Kidney glomerular epithelial cell (primary cell): ENCODE measurements at places on chromosomes 11 and 22.

DNA sequence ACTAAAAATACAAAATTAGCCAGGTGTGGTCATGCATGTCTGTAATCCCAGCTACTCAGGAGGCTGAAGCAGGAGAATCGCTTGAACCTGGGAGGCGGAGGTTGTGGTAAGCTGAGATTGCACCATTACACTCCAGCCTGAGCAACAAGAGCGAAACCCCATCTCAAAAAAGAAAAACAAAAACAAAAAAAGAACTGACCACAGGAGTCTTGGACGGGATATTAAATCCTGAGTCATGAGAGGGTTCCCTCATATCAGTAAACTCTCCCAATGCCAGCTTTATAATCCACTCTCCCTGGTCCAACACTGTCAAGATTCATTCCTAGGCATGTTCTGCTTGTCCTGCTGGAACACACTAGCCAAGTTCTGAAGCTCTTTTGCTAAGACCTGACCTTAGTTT lies 61.5 kb upstream of the EP300 start:
- no peak for DNase-seq

DNA sequence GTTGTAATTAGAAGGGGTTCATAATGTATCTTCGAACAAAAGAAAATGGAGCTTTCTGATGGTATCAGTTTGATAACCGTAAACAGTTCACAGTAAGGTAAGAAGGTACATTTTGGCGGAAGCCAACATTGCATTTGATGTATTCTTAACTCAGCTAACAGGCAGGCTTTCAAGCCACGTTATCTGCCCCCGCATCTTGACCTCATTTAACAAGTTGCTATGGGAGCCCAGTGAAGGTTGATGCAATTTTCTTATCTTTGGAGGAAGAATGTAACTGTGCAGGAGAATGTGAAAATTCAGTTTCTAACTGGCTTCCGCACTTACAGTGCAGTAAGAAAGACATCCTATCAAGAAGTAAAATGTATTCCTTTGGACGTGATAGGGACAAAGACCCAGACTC lies 110.6 kb downstream of the ETS1 start:
- no peak for DNase-seq

DNA sequence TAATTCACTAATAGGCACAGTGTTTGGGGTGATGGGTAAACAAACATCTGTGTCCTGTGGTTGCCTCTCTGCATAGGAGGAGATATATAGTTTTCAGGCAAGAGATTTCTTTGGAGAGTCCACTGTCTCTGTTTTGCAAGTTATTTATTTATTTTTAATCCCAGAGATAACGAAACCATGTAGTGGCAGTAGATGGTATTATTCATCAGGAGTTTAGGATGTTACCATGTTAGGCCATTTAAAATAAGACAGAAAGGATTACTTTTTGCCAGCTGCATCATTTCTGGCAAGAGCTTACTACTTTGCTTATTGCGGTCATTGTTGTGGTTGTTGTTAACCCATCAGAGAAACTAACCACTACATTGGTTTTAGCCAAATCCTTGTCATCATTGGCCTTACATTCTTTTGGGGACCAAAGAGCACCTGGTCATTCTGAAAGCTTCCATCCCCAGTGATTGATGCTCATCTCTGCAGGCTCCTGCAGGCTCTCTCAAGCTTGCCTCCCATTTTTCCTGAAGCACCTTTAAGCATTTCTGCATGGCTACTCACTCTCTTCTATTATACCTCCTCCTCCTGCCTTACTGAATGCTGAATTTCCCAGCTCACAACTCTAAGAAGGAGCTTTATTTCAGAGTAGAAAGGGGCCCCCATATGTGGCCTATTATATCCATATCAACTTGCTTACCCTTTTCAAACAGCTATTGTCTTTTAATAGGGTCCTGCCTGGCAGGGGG lies 84.4 kb downstream of the CSTPP1 start:
- no peak for DNase-seq

DNA sequence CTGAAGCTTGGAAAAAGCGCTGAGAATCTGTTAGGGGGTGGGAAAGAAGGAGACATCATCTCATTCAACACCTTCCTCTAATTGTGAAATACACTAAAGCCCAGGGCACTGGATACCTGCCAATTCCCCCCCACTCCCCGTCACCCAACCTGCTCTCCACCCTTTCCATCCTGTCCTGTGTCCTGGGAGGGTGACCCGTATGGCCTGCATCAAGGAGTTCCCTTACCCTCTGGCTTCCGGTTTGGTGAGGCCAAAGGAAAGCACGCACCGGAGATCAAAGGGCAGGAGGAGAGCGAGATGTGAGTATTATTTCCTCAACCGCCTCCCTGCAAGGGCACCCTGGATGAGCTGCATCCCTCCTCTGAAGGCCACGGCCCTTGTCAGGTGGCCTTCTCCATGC lies 65.0 kb upstream of the PTPRJ start:
- no peak for DNase-seq

GRCh38 chr11:32451808-32452207 lies 16.5 kb upstream of the WT1 start:
- no peak for DNase-seq

GRCh38 chr11:129239207-129239606 lies 47.1 kb upstream of the ARHGAP32 start:
- no peak for DNase-seq

- no peak for DNase-seq
These were observed 418.2 kb downstream of the SOX6 start for GRCh38 chr11:15938121-15938611.

DNA sequence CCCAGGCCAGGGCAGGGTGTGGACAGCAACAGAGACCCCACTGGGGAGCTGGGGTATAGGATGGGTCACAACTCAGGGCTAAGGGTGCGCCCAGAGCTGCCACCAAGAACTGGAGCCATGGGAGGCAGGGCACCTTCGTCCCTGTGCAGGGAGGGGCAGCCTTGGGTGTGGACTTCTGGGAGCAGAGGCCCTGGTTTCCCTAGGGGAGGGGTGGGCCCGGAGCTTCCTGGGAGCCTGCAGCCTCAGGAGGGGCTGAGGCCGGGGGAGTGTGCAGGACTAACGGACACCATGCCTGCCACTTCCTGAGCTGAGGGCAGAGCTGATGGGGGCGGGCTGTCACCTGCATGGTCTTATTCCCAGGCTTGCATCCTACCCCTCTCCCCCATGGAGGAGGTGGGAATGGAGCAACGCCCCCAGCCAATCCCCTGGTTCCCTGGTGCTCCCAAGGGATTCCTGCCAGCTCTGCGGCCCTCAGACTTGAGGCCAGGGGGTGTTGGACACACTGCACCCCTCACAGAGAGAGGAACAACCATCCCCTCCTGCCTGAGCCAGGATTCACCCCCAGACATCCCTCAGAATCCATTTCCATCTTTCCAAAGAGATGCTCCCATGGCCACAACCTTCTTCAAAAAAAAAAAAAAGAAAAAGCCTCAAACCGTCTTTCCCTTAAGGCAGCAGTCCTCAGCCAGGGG lies 225.7 kb downstream of the CTTN start:
- no peak for DNase-seq

DNA sequence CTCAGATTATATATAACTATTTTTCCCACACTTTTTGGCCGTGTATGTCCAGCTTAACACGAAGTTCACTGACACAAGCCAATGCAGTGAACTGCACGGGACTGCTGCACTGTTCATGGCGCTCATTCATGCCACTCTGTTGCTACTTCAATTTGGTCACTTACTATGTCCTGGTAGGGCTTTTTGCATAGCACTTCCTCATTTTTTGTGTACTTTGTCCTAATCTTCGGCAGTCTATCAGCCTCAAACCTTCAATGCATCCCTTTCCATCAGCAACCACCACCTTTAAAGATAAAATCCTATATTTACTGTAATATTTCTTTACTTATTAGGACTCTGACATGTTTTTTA lies 18.7 kb upstream of the ARHGAP32 start:
- no peak for DNase-seq

DNA sequence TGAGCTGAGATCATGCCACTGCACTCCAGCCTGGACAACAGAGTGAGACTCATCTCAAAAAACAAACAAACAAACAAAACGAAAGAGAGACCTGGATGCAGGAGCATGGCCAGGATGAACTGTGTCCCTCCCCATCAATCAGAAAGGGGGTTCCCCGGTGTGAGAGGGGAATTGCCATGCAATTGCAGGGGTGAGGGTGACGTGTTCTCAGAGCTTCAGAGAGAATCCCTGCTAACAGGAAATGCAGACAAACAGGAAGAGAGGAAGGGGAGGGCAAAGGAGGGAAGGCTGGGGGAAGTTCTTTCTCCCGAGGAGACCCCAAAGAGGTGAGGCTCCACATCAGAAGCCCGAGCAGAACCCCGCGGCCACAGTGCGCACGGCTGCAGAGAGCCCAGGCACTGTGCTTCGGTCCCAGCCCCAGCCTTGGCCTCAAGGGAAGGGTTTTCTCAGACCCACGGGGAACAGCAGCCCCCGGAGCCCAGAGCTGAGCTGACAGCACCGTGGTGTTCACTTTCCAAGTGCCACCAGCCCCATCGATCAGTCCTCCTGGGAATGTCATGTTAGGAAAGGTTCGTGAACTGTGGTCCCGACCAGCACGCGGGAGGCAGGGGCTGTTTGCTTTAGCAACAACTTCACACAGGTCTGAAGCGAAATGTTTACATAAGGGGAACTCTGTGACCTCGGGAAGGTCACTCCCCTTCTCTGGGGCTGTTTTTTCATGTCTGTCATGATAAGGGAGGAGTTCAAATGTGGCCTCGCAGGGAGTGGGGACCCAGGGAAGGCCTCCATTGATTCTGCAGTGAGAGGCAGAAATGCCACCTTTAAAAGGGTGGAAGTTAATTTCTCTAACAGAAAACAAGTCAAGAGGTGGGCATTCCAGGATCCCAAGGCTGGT lies 108.0 kb upstream of the ANO1 start:
- no peak for DNase-seq

DNA sequence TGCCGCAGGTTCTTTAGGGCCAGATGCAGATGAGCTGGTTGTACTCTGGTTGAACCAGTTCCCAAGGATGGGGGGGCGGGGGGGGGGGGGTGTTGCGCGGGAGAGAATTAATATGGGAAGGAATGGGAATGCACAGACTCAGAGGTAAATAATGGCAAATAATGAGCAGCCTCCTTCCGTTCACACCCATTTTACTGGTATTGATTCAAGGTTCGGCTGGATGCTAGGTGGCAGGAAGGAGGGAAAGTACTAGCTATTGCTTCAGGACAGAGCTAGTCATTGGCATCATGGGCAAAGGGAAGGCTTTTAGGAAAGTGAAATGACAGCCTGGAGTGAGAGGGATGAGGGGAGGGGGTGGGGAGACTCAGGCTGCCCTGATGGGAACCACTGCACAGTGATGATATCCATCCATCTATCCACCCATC lies at the start of gene VSTM5:
Gene VSTM5, minus strand, starts transcription at position 25 of the 425 bp plus-strand sequence. CDS start 116 bp downstream, outside the sequence.
- DNase-seq: no peak

- no peak for DNase-seq
These were observed 6.7 kb downstream of the SUSD2 start for GRCh38 chr22:24187731-24188644.

GRCh38 chr11:121113611-121114010 lies 12.6 kb downstream of the TECTA start:
- DNase-seq: no peak

DNA sequence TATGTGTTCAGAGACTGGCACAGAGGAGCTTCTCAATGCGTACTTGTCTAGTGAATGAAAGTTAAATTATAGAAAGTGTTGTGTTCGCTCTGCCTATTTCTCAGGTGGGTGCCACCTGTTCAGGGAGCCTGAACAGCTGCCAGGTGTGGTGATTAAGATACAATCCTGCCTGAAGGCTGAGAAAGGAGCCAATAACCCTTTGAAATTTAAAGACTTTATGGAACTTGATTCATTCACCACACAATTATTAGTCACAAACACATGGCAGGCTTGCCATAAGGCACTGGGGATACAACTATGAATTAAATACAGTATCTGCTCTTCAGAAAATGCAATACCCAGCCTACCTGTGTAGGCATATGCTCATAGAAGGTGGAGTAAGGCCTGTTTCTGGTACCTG lies 92.9 kb upstream of the AMOTL1 start:
- no peak for DNase-seq

DNA sequence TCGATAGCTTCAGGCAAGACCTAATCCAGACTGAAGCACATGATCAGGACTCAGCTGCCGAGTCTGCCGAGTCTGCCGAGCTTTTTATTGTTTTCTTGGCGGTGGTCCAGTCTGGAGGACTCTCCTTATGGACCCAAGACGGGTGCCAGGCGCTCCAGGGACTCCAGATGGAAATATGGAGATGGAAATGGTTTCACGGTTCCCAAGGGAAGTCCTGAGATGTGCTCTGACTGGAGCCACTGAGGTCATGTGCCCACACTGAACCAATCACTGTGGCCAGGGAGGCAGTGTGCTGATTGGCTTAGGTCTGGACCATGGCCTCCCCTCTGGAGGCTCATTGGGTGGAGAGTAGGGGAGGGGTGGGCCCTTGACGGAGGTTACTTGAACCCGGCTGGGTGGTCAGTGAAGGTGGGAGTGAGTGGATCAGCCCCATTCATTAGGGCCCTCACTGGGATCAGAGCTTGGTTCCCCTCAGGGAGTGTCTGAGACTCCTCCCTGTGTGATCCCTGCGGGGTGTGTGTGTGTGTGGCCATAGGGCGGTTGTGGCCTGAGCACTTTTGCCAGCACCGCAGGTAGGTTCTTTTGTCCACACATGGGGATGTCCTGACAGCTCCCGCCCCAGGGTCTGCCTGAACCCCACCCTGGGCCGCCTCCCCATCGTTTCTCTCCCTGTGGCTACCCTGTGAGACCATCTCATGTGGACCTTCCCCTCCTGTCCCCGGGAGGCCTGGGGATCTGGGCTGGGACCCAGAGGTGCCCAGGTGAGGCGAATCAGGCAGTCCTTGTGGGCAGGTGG lies 14.0 kb downstream of the RPS6KA4 start:
- no peak for DNase-seq

DNA sequence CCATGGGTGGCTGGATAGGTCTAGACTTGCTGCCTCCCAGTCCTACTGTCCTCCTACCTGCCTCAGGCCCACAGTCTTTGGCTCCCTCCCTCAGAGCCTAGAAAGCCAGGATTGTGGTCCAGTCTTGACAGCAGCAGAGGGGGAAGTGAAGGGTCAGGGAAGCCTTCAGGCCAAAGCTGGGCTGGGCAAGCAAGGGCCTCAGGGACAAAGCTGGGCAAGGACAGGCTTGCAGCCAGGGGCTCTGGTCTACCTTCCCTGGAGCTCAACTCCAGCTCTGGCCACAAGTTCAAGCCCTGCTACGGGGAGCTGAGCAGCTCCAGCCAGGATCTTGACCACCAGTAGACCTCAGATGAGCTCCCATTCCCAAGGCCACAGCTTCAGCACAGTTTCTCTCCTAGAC lies 14.9 kb downstream of the LMO1 start:
- DNase-seq: no peak

DNA sequence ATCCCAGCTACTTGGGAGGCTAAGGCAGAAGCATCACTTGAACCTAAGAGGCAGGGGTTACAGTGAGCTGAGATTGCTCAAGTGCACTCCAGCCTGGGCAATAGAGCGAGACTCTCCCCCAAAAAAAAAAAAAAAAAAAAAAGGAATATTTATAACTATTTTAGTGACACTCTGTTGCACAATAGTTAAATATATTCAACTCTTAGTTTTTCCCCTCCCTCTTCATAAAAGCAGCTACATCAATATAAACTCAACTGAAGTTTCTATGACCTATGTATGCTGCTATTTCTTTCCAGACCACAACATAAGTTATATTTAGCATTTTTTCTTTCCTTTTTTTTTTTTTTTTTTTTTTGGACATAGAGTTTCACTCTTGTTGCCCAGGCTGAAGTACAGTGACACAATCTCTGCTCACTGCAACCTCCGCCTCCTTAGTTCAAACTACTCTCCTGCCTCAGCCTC lies 19.2 kb downstream of the CELF1 start:
- DNase-seq: no peak
